ENCODE measurements at places on chromosomes 1 and 21. TPM values are rescaled to one million over a fixed set of nuclear protein-coding genes. Genes with fewer than 3 reads are reported as not detected.

TMEM240 gene
- polyA plus RNA-seq: 15.1 TPM

OR2G6 gene
- polyA plus RNA-seq: not detected

FMO1 gene
- polyA plus RNA-seq: 0.28 TPM

C21orf91 gene
- 3.1 TPM for polyA plus RNA-seq

PALMD gene
- polyA plus RNA-seq: 3.4 TPM

GRCh38 chr1:248837045-248837780, 811 bp upstream of the ZNF672 start:
- no peak for DNase-seq

DNA sequence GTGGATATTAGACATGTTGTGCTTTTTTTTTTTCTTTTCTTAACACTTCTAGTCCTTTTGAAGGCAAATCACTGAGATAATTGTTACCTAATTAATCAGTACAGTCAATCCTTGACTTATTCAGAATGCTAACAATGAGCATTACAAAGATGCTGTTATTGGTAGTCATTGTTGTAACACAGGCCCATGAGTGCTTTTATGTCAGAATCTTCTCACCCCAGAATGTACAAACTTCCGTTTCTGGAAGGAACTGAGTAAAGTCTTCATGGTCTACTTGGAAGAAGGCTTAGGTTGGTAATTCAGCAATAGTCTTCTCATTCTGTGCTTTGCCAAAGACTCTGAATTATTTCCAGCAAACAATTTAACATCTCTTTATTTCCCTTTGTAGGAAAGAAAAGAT, 3.1 kb downstream of the KCNK1 start:
- DNase-seq: no peak

All from aorta (tissue), 5 donors.